ENCODE measurements at places on chromosomes 13 and 19.

GRCh38 chr13:71877256-71877653, 10.3 kb upstream of the DACH1 start:
- no peak for DNase-seq

- DNase-seq, result no peak
Observed at GRCh38 chr13:113592571-113592970, 8.0 kb downstream of the TFDP1 start.

GRCh38 chr19:35336166-35336955, 7.4 kb downstream of the CD22 start:
- no peak for DNase-seq

DNA sequence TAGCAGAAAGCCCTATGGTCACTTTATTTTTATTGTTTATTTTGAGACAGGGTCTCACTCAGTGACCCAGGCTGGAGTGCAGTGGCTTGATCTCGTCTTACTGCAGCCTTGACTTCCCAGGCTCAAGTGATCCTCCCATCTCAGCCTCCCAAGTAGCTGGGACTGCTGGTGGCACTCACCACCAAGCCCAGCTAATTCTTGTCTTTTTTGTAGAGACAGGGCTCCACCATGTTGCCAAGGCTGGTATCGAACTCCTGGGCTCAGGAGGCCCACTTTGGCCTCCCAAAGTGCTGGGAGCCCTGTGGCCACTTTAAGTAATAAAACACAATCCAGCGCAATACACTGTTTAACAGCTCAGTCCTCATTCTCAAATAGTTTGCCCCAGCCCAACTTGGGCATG, 69.3 kb downstream of the NUFIP1 start:
- DNase-seq, result no peak

- no peak for DNase-seq
Observed at GRCh38 chr19:2291185-2291751, 9.3 kb upstream of the PEAK3 start.

DNA sequence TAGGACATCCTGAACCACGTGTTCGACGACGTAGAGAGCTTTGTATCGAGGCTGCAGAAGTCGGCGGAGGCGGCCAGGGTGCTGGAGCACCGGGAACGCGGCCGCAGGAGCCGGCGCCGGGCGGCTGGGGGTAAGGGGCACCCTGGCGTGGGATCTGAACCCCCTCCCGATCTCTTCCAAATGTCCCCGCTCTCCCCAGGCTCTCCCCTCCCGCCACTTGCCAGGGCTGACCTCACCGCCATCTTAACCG, 6.0 kb downstream of the EPS8L1 start:
- DNase-seq, result no peak

DNA sequence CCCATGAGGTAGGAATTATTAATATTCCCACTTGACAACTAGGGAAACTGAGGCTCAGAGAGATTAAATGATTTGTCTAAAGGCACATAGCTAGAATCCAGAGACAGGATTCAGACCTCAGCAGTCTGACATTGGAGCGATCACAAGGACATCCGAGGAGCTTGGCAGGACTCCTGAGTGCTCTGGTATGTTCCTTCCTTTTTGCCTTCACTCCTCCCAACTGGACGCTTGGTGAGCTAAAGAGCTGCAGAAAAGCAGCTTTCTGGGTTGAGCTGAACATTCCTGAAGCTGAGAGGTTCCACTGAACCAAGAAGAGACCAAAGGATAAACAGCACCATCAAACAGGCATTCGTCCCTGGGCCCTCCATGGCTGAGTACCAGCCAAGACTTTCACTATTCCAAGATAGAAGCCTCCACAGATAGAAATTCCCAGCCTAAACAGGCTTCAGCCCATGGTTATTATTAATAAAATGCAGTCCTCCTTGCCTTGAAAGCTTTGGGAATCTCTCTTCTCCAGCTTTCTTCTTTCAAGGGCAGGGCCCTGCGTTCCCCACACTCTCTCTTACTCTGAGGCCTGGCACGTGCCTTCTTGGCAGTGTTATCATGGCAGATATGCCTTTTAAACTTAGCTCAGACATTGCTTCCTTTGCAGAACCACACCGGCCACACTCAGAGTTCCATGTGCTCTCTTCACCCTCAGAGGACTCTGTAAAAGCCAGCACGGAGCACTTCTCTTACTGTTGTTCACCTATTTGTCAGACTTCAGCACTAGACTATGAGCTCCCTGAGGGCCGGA, 97.1 kb downstream of the CYSLTR2 start:
- no peak for DNase-seq

- DNase-seq, result no peak
Observed at GRCh38 chr19:51560339-51560738, 10.7 kb upstream of the ZNF175 start.

DNA sequence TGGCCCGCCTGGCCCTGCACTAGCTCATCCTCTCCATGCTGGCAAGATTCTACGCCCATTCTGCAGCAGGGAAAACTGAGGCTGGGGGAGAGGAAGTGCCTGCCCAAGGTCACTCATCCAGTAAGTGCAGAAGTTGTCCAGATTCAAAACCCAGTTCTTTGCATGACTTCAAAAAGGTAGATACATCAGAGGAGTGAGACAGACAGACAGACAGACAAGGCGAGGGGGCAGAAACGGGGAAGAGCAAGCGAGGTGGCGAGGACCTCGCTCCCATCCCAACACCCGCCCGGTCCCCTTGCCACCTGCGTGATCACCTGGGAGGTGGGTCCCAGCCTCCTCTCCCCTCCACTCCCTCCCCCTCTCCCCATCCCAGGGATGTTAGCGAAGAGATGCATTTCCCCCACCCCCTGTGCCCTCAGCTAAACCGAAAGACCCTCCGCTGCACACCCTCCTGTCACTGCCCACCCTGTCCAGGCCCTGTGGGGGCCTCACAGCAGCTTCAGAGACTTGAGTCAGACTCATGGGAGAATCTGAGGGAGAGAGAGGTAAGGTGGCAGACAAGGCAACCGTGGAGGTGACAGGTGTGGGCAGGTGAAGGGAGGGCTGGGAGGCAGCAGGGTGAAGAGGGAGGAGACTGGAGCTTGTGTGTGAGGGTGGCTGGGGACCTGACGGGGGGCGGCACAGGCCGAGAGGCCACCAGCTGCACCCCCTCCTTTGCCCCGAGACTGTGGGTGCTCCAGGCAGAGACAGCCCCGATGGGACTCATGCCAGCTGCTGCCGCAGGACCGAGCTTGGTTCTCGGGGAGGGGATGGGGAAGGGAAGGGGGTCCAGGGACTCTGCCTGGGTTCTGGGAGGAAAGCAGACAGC, 18.9 kb downstream of the LRRC4B start:
- no peak for DNase-seq

GRCh38 chr13:65990684-65991083, 1239.5 kb downstream of the PCDH9 start:
- no peak for DNase-seq

- DNase-seq, result no peak
Observed at GRCh38 chr13:19661126-19661525, 27.7 kb downstream of the MPHOSPH8 start.

DNA sequence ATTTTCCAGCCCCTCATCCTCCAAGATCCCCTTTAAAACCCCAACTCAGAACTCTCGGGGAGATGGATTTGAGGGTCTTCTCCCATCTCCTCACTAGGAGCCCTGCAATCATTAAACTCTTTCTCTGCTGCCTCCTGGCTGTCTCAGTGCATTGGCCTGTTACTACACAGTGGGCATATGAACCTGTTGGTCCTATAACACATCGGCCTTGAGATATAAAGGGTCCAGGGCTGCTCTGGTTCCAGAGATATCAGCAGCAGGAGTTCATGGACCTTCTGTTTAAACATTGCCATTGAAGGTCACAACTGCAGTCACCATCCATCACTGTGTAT, 3.8 kb upstream of the METTL21C start:
- no peak for DNase-seq

DNA sequence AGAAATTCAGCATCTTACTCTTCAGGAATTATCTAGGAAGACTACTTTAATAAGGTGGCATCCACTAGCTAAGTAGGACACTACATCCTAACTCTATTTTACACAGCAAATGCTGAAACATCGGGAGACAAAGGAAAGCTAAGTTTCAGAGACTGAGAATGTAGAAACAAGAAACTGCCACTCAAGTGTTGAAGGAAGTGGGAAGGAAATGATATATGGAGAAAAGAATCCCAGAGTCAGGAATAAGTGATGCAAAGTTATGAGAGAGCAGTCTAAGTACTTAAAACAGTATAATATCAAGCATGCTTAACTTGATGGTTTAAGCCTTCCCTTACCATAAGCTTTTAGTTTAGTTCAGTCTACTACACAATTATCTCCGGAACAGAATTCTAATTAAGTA, 52.4 kb downstream of the RBM26 start:
- DNase-seq, result no peak

Data from T-helper 17 cell (primary cell).